Cortex of kidney (tissue), 1 donor: ENCODE measurements at places on chromosomes 16 and 17.

- no peak for DNase-seq
Observed at GRCh38 chr16:12228602-12229499, 252.3 kb downstream of the SNX29 start.

- no peak for DNase-seq
Observed at GRCh38 chr16:53881371-53881770, 177.4 kb downstream of the FTO start.

DNA sequence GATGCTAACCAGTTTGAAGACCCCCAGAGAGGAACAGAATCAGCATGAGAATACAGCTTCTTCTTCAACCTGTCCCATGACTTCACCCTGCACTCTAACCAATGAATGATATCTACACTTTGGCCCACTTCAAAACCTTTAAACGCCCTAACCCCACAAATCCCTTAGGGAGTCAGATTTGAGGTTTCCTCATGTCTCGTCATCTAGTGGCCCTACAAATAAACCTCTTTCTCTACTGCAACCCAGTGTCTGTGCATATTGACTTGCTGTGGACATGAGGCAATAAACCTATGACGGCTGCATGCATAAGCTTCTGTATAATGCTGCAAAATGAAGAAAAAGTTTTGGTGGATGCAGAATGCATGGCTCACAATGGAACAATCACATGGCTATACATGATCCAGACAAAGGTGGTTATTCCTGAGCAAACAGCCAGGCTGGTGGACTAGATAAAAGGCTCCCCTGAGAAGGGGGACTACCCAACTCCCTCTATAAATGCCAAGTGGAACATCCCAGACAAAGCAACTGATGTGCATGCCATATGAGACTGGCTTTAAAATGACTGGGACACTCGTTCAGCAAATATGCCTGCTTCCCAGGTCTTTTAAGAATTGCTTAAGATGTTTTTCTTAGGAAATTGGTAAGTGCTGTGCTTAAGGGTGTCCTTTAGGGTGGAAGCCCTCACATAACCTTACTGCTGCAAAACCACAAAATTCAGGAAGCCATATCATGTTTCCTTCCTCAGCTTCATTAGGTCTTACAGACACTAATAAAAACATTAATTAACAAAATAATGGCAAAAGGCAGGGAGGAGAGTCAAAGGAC is 12.2 kb downstream of the N4BP1 start:
- no peak for DNase-seq

DNA sequence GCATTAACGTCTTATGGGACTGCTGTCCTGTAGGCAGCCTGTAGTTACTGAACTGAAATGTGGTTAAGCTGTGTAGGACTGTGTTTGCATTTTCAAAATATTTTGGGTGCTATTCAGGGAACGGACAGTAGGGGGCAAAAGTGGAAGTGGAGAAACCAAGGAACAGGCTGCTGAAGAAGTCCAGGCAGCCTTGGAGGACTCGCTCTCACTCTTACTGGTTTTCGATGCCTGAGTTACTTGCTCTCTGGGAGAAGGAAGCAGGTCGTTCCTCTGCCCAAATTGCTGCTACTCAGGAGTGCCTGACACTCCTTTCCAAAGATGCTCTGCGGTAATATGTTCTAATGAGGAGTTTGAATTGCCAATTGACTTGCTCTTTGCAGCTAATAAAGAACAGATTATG is 64.5 kb upstream of the RBFOX1 start:
- DNase-seq = no peak

- DNase-seq = no peak
Observed at GRCh38 chr16:72565106-72565505, 393.2 kb upstream of the PMFBP1 start.

DNA sequence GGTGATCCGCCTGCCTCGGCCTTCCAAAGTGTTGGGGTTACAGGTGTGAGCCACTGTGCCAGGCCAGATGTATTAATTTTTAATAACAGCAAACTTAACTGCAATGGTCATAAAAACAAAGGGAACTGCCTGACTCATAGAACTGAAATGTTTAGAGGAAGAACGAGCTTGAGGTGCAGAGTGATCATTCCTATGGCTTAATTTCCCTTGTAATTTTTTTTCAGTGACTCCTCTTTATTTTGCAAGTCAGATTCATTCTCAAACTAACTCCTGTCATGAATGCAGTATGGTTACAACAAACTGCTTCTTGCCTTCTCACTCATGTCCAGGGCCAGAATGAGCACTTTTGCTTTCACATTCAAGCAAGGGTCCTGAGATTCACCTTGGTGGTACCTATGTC is 231.3 kb downstream of the HAPSTR1 start:
- DNase-seq = no peak

GRCh38 chr17:64278614-64279013 is 15.6 kb upstream of the TEX2 start:
- no peak for DNase-seq

- no peak for DNase-seq
Observed at GRCh38 chr17:41812381-41813151, at the start of gene FKBP10. TSS of gene FKBP10 (plus strand) at chr17:41813004. CDS start at chr17:41813035, 31 bp downstream.

DNA sequence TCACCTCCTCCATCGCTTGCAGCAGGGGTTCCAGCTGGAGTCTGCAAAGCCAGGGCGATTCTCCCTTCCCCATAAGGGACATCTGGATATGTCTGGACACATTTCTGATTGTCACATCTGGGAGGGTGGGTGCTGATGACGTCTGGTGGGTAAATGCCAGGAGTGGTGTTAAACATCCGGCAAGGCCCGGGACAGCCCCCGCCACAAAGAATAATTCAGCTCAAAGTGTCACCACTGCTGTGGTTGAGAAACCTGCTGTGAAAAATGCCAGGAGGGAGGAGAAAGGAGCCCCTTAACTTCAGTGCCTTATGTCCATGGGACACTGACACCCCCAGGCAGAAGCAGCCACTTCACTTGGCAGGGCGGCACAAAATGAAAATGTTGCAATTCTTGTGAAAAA is 179.4 kb upstream of the SDK2 start:
- no peak for DNase-seq

- DNase-seq = no peak
Observed at GRCh38 chr16:23408823-23409298, 44.1 kb downstream of the COG7 start.

DNA sequence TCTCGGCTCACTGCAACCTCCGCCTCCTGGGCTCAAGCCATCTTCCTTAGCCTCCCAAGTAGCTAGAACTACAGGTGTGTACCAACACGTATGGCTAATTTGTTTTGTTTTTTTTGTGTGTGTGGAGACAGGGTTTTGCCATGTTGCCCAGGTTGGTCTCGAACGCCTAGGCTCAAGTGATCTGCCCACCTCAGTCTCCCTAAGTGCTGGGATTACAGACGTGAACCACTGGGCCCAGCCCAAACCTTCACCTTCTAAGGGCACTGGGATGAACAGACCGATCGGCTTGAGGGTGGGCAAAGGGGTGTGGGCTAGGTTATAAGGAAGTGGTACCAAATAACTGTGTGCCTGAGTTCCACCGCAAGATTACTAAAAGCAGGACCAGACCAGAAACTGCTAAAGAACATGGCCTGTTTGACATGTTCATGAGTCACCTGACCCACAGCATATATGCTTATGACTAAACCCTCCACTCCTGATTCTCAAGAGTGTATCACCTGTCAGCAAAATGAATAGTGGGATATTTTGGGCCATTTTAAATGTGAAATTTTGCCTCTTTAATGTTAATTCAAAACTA is 8.1 kb downstream of the TMEM97 start:
- no peak for DNase-seq

DNA sequence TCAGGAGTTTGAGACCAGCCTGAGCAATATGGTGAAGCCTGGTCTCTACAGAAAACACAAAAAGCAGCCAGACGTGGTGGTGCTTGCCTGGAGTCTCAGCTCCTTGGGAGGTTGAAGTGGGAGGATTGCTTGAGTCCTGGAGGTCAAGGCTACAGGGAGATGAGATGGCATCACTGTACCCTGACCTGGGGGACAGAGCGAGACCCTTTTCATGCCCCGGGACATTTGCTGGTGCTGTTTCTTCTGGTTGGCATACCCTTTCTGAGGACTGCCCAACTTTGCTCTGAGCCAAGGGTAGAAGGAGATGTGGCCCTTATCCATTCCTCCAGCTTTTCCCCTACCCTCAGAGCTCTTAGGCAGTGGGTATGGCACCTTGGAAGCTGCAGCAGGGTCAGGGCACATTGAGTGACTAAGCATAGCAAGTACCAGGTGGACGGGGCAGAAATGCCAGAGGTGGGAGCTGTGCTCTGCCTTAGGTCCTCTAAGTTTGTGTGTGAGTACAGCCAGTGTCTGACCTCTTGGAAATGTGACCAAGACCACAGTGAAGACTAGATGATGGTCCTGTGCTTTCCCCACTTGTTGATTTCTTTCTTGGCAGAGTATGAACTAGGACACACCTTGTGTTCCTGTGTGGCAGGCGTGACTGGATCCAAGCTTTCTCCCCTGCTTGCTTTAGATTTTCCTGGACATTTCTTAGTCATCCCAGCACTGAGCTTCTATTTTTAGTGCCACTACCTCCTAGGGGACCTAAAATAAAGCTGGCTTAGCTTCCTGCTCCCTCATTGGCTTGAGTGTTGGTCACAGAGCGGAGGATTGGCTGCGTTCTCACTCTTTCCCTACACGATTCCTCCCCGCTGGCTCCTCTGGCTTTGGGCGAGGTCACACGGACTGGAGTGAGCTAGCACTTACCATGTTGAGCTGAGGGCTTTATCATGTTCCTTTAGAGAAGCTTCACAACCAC is 9.9 kb upstream of the EDC4 start:
- no peak for DNase-seq

DNA sequence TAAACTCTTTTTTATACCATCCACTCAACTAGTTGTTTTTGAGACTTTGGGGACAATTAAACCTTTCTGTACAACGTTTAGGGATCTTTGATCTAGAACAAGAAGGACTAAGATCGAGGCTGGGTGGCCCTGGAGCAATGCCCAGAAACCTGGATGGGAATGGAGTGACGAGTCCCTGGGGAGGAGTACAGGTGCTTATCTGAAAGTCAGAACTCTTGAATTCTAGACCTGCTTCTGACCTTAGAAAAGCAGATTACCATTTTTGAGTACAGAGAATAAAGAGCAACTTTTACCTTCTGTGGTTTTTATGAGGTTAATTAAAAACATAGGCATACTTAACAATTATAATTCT is 17.8 kb downstream of the UBE2Z start:
- no peak for DNase-seq

DNA sequence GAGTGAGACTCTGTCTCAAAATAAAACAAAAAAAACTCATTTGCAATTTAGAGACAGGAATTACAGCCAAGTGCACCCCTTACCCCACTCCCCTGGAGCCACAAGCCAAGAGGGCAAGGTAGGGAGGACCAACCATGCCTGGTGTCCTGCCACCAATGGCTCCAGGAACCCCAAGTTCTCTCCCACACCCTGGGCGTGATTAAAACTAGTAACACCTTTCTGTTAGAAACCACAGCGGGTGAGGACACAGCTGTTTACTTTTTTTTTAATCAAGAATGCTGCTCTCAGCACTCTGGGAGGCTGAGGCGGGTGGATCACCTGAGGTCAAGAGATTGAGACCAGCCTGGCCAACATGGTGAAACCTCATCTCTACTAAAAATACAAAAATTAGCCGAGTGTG is 38.1 kb downstream of the ANKRD11 start:
- no peak for DNase-seq

DNA sequence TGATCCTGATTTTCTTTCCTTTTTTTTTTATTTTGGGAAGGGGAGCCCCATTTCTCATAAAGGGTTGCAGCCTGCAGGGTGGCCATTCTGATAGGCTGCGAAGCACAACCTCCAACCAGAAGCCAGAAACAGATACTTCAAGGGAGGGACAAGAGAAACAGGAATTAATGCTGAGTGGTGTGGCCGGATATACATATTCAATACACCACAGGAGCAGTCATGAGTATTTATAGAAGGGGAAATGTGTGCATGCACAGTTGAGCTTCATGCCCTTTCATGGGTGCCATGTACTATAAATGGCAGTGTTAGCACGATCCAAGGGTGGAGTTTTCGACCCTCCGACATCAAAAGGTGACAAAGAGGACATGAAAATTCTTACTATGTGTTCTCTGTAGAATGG is 320.8 kb downstream of the CBLN1 start:
- no peak for DNase-seq

GRCh38 chr17:82350182-82351030 is 8.6 kb upstream of the TEX19 start:
- DNase-seq = no peak

GRCh38 chr16:48617711-48618148 is 7.8 kb upstream of the N4BP1 start:
- DNase-seq = no peak

GRCh38 chr16:66699898-66700297 is 3.4 kb upstream of the CMTM4 start:
- no peak for DNase-seq

- DNase-seq = no peak
Observed at GRCh38 chr17:652314-652713, 62.3 kb downstream of the VPS53 start.

DNA sequence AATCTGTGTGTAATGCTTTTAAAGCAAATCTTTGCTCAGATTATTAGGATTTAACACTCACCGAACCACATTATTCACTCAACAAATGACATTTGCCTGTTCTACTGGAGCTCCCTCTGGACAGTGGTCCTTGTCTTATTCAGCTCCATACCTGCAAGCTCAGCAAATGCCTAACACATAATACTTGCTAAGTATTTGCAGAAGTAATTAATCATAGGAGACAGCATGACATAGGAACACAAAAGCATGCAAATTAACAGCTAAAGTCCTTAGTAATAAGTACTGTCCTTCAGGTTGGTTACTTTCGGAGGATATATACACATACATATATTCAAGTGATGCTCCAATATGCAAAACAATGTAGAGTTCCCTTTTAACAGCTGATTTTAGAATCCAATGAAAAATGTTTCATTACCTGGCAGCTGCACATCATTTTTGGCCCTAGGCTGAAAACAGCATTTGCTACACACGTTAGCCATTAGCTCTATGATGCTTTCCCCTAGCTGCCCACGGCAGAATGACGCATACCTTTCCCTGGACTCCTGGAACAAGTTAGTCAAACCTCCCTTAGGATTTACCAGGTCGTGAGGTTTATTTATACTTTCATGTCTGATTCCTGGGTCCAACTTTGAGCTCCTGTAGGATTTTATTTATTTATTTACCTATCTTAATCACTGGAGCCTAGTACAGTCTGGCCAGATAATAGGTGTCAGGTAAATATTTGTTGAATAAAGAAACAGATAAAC is 8.6 kb downstream of the BRD7 start:
- DNase-seq = no peak

DNA sequence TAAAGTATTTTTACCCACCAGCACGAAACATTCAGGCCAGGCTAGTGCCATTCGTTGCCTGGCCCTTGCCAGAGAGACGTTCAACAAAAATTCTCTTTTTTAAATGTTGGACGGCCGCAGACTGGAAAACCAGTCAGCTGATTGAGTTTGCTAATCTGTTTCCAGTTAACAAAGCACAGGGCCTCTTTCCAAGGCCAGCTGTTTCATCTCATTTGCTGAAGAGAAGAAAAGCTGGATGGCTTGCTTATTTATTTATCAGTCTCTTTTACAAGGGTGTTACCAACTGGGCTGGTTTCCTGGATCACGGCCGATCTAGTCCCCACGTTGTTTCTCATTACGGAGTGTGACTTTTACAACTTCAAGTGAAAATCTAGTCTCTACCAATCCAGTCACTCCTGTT is 418.7 kb upstream of the DYNLRB2 start:
- DNase-seq = no peak

- no peak for DNase-seq
Observed at GRCh38 chr17:61149862-61150362, 249.7 kb upstream of the TBX2 start.

- DNase-seq = no peak
Observed at GRCh38 chr16:66115373-66115772, 251.1 kb upstream of the CDH5 start.

- no peak for DNase-seq
Observed at GRCh38 chr17:40510328-40510648, 8.9 kb upstream of the TNS4 start.
